ENCODE measurements at places on chromosomes 16 and 17. TPM values are rescaled to one million over a fixed set of nuclear protein-coding genes. Genes with fewer than 3 reads are reported as not detected.

GRCh38 chr16:1121601-1122397 lies 25.8 kb upstream of the C1QTNF8 start:
- H3K27ac ChIP-seq = no peak overlapping the region
- H3K4me1 ChIP-seq = no peaks in the 10 kb centered on the region
- no peak for DNase-seq
- no peaks in the 10 kb centered on the region for H3K27me3 ChIP-seq
- H3K36me3 ChIP-seq = no peaks in the 10 kb centered on the region

Gene KRTAP9-9
- total RNA-seq = not detected

DNA sequence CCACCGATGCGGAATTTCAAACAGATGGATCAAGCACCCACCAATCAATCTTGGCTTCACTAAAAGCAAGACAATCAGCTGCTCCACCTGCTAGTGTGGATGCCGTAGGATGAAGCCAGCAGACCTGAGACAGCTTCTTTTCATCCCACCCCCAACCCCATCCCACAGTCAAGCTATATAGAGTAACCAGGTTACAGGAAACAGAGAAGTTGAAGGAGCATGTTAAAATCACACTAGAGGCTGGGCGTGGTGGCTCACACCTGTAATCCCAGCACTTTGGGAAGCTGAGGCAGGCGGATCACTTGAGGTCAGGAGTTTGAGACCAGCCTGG lies 37.7 kb downstream of the CMTM4 start:
- no peak overlapping the region for H3K27ac ChIP-seq
- DNase-seq = no peak

Gene UTP18
- 30.9 TPM for total RNA-seq

Gene TMEM238L
- total RNA-seq = 68.8 TPM

GRCh38 chr17:68102318-68102758 lies 66.8 kb downstream of the KPNA2 start:
- no peaks in the 10 kb centered on the region for H3K27me3 ChIP-seq
- H3K27ac ChIP-seq = peak overlapping the region; percentile 80
- H3K4me1 ChIP-seq = no peaks in the 10 kb centered on the region

DNA sequence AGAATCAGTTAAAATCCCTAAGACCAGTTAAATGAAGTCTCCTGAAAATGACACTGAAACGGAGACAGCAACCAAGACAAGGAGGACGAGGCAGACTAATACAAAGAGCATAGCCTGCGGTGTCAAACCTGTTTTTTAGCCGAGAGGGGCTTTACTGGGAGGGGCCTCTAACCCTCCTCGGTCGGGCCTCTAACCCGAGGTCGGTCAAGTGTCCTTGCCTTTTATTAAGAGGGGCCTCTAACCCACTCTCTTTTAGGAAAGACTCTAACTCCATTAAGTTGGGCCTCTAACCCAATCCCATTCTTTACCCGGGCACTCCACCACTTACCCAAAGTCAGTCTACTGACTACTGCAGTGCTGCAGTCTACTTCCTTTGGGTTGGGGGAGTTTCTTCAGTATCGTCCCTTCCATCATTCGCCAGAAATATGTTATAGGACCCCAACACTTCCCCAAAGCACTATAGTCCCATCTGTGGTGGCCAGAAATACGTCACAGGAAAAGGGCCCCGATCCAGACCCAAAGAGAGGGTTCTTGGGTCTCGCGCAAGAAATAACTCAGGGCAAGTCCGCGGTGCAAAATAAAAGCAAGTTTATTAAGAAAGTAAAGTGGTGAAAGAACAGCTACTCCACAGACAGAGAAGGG lies 39.2 kb upstream of the ARL4D start:
- peak overlapping the region; percentile 97 for H3K27ac ChIP-seq
- no peaks in the 10 kb centered on the region for H3K36me3 ChIP-seq
- H3K4me1 ChIP-seq = no peaks in the 10 kb centered on the region
- H3K4me3 ChIP-seq = peak overlapping the region; percentile 49
- H3K27me3 ChIP-seq = no peaks in the 10 kb centered on the region

Gene UTS2R
- not detected for total RNA-seq

Gene TP53TG3
- total RNA-seq = not detected

DNA sequence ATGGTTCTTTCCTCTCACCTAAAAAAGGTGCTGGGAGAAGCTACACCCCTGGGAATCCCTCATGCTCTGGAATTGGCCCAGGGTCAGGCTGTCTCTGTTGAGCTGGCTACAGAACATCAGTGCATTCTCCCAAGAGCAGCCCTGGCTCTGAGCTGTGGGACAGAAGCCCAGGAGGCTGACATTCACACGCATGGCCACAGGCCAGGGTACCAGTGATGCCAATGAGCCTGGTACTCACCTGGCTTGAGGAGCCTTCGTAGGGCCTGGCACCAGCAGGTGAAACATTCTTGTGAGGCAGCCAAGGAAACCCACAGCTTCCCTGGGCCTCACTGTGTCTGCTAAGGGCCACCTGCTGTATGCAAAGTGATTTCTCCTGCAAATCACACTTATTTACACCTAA lies 121.7 kb upstream of the CCL2 start:
- H3K27ac ChIP-seq = no peak overlapping the region
- H3K4me1 ChIP-seq = no peaks in the 10 kb centered on the region
- H3K36me3 ChIP-seq = no peaks in the 10 kb centered on the region
- no peaks in the 10 kb centered on the region for H3K27me3 ChIP-seq

DNA sequence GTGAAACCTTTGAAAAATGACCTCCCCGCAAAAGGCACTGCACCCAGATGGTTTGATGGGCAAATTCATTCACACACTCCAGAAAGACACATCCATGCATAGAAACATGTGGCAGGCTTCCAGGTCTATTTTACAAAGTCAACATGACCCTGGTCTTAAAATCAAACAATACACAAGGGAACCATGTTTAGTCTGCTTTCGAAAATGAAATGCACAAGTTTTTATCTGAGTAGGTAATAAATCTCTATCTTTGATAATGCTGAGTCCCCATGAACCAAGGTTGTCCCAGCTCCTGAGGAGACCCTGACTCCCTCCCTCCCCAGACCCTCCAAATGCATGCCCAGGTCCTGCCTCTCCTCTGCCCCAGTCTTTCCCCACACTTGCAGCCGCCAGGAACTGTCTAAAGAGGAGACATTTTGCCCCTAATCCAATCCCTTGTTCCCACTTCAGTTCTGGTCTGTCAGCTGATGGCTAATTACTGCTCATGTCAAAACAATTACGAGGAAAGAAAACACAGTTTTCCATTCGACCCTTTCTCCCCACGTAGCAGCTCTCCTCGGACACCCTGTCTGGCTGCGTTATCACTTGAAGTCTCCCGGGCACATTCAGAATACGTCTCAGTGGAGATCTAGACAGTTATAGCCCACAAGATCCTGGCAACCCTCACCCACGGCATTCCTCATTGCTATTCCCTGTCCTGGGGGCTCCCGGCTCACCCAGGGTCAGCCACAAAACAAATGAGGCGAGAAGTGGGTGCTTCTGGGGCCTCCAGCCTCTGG lies 68.8 kb upstream of the RCVRN start:
- no peaks in the 10 kb centered on the region for H3K4me1 ChIP-seq
- no peaks in the 10 kb centered on the region for H3K36me3 ChIP-seq
- H3K27me3 ChIP-seq = no peaks in the 10 kb centered on the region
- no peak for DNase-seq
- no peak overlapping the region for H3K27ac ChIP-seq

- no peak overlapping the region for H3K4me3 ChIP-seq
- peaks cover 19% of the 10 kb centered on the region for H3K27me3 ChIP-seq
- H3K36me3 ChIP-seq = no peaks in the 10 kb centered on the region
- no peak for DNase-seq
Measured at GRCh38 chr16:12903407-12904328, 2.3 kb downstream of the SHISA9 start.

- no peak for DNase-seq
- no peaks in the 10 kb centered on the region for H3K27me3 ChIP-seq
- no peaks in the 10 kb centered on the region for H3K36me3 ChIP-seq
- H3K27ac ChIP-seq = no peak overlapping the region
- no peak overlapping the region for H3K4me3 ChIP-seq
- H3K4me1 ChIP-seq = no peaks in the 10 kb centered on the region
Measured at GRCh38 chr17:45384047-45384788, 48.5 kb downstream of the ARHGAP27 start.

DNA sequence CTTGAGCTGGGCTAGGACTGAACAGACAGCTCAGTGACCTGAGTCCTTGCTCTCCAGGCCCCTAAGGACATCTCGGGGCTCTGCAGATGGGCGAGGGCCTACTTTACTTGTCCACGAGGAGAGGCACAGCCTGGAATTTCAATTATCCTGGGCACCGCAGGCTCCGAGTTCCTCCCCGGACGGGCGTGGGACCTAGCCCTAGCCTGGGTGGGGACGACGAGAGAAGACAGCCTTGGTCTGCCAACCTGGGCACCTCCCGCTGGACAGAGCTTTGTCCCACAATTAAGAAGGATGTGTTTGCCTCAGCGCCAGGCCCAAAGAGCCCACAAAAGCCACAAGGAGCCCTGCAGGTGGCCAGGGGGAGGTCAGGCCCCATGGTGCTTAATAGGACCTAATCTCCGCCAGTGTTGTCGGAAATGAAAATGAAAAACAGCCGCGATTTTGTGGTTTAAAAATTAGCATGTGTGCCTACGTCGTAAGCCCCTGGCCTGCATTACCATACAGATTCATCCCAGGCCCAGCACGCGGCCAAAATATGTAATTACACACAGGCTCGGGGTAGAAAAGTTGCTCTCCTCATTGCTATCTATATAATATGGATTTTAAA lies 51.4 kb upstream of the LHX1 start:
- H3K27ac ChIP-seq = no peak overlapping the region
- H3K27me3 ChIP-seq = peaks cover 2% of the 10 kb centered on the region
- H3K4me3 ChIP-seq = no peak overlapping the region
- no peaks in the 10 kb centered on the region for H3K4me1 ChIP-seq
- H3K36me3 ChIP-seq = no peaks in the 10 kb centered on the region

DNA sequence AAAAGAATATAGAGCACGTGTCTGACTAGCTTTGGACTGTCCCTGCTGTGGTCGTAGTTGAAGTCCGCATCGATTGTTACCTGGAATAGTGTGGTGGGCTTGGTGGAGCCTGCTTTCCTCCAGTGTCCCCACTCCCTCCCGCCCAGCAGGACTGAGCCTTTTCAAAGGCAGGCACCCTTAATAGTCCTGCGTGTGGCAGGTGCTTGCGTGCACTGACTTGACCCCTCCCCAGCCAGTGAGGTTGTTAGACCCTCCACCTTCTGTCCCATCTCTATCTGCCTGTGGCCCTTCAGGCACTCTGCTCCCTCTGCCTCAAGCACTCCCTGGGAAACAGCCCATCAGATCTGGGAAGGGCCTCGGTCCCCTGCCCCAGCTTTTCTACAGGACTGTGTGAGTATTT lies 36.6 kb downstream of the TMEM11 start:
- H3K36me3 ChIP-seq = no peaks in the 10 kb centered on the region
- no peaks in the 10 kb centered on the region for H3K4me1 ChIP-seq
- no peak overlapping the region for H3K4me3 ChIP-seq
- H3K27ac ChIP-seq = no peak overlapping the region
- no peaks in the 10 kb centered on the region for H3K27me3 ChIP-seq

Data from colonic mucosa (tissue), 4 donors.